ENCODE measurements at places on chromosomes 1 and 21.

GRCh38 chr1:60637651-60638050 is 444.7 kb upstream of the NFIA start:
- no peak for DNase-seq

- DNase-seq, result no peak
Measured at GRCh38 chr1:152646656-152647055, 16.5 kb upstream of the LCE2D start.

DNA sequence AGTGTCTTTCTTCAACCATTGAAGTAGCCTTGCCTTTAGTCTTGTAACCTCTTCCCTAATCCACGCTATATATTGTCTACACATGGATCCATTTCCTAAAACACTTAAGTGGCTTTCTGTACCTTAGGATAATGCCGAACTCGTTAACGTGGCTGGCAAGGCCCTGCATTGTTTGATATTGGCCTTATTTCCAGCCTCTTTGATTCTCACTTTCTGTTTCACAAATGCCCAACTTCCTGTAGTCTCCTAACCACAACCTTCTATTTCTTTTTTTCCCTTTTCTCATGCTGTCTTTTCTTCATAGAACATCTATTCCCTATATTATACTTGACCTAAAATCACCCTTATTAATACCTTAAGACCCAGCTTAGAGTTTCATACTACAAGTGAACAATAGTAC is 536.0 kb downstream of the LMO4 start:
- DNase-seq, result no peak

GRCh38 chr1:156052862-156053767 is 483 bp downstream of the UBQLN4 start:
- DNase-seq, result peak; percentile 51

GRCh38 chr21:37783016-37783415 is 133.2 kb downstream of the KCNJ6 start:
- DNase-seq, result no peak

DNA sequence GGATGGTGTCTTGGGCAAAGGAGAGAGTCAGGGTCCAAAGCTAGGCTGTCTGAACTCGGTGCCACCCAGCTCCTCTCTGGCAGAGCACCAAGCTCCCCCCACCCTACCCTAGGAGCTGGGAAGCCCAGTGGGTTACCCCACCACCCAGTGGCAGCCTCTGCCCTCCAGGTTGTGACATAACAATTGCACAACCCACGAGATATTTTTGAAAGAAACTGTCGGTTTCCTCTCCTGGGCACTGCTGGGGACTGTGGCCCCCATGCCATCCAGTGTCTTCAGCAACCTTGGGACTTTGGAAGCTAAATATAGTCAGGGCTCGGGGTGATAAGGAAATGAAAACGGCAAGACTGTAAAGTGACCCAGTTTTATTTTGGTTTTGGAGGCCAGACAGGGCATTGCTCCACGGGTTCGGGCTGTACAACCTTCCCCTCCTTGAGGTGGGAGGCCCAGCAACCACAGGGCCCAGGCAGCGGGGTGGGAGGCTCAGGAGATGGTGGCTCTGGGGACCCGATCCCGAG is 1.4 kb downstream of the CITED4 start:
- no peak for DNase-seq

DNA sequence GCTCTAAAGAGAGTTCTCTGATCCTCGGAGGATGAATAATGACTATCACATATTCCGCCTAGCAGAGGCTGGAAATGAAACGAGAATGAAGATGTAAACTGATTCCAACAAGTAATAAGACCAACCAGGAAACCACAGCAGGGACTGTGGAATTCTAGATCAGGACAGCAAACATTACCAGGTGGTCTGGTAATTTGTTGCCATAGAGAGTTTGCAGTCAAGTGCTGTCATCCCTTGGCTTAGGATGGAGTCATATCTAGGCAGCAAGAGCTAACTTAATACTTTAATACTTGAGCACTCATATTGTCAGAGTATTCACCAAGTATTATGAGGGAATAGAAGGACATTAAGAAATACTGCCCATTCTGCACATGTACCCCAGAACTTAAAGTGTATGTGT is 45.1 kb upstream of the MUTYH start:
- no peak for DNase-seq

All from activated T-helper 1 cell treated with Interleukin-2 at 50 U/mL for 16 hours (primary cell).